ENCODE measurements at places on chromosomes 3 and 15. TPM values are rescaled to one million over a fixed set of nuclear protein-coding genes. Genes with fewer than 3 reads are reported as not detected.

The CHRM5 gene
- 0.06 TPM for total RNA-seq

DNA sequence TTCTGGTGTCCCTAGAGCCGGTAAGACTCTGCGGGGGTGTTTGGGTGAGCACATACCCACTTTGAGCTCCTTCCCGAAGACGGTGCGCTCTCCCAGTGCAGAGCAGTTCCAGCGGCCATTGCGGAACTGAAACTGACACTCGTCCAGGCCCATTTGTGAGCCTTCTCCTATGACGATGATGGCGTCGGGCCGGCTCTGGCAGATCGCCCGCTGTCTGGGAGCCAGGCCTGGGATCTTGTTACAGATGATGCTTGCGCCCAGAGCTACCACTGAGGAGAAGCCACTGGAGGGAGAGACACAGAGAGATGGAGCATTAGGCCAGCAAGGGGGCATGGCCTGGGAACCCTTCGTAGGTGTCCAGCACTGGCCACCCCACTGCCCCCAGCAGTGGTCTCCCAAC is 5.0 kb downstream of the WNT7A start:
- no peak overlapping the region for H3K27ac ChIP-seq
- H3K27me3 ChIP-seq = peaks cover 23% of the 10 kb centered on the region
- H3K36me3 ChIP-seq = no peaks in the 10 kb centered on the region
- H3K4me1 ChIP-seq = no peaks in the 10 kb centered on the region

The SERPINI2 gene
- total RNA-seq = not detected

DNA sequence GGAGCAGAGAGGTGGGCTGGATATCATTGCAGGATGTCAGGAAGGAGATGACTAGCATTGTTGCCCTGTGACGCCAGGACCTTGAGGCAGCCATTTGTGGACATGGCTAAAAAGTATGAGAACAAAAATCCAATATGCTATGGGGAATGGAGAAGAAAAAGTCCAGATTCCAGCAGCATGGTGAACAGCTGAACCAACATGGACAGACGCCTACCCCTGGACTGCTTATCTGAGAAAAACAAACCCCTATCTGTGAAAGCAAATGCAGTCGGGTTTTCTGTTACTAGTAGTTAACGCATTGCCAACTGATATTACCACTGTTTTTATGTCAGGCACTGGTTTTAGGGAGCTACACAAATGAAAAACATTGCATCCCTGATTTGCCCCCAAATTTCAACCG is 251.2 kb upstream of the RORA start:
- no peak overlapping the region for H3K4me3 ChIP-seq
- DNase-seq = no peak
- H3K27ac ChIP-seq = no peak overlapping the region
- no peaks in the 10 kb centered on the region for H3K4me1 ChIP-seq

DNA sequence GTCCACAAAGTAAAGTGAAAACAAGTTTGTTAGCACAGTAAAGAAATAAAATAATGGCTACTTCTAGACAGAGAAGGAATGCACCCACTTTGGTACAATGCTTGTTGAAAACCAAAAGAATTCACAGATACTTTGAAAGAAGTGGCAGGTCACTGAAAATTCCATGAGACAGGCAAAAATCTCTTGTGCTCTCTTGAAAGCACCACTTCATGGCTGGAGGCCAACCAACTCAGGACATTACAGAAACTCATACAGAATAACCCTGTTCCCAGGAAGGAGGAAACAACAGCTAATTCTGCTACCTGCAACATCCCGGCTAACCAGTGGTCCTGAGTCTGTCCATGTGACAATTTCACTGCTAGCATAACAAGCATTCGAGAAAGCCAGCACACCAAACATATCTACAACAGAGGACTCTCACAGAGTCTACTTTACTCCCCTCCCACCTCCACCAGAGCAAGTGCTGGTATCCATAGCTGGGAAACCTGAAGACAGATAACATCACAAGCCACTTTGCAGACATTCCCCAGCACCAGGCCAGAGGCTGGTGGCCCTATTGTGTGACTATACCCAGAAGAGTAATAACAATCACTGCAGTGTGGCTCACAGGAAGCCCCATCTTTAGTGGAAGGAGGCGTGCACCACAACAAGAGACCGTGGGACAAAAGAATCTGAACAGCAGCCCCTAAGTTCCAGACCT is 255.3 kb upstream of the SLITRK3 start:
- no peak overlapping the region for H3K27ac ChIP-seq
- DNase-seq = no peak
- no peak overlapping the region for H3K4me3 ChIP-seq
- no peaks in the 10 kb centered on the region for H3K4me1 ChIP-seq
- no peaks in the 10 kb centered on the region for H3K27me3 ChIP-seq

Data from kidney (tissue), 22 donors.